ENCODE measurements at places on chromosomes 5 and 9.

GRCh38 chr9:127065592-127065991, 56.8 kb downstream of the ANGPTL2 start:
- no peak for DNase-seq

GRCh38 chr9:14585730-14586473, 107.3 kb downstream of the ZDHHC21 start:
- peak; percentile 56 for DNase-seq

DNA sequence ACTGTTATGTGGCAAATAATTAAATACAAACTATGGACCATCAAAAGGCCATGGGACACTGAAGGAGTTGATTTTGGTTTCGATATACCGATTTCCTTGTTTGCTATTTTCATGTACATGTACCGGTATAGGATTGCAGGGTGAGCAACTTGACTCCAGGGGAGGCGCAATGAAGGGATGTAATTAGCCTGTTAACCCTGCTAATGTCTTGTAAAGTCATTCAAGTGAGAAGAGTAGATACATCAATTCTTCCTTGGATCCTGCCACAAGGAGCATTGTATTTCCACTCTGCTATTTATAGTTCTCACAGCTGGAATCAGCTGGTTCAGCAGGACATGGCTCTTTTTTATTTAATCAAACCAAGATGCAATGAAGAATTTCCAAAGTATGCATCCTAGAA, 102.0 kb downstream of the STK32A start:
- DNase-seq = no peak

DNA sequence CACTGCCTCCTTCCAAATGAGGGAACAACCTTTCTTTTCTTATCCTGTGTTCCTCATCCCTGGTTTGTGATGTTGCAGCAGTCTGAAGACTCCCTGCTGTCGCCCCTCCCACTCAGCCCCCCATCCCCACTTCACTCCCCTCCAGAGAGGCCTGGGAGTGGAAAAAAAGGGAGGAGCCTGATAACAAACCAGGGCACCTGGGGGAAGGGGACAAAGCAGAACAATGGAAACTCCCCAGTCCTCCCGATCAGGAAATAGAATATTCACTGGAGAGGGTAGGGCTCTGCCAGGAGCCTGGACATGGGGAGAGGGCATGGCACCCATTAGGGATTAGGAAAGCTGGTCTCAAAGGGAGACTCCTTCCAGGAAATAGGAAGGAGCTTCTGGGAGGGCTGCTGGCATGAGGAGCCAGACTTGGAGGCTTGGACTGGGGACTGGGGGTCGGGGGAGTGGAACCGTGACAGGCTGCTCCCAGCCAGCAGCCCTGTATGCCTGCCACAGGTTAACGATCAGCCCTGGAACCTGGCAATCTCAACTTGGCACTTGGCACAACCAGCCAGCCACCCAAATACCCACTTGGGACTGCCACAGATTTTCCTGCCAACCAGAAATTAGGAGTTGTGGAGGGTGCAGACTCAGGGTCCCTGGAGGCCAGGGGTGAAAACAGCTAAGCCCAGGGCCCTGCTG, 20.0 kb downstream of the PCDH1 start:
- no peak for DNase-seq

GRCh38 chr5:19406576-19407365, 581.2 kb downstream of the CDH18 start:
- DNase-seq = no peak

DNA sequence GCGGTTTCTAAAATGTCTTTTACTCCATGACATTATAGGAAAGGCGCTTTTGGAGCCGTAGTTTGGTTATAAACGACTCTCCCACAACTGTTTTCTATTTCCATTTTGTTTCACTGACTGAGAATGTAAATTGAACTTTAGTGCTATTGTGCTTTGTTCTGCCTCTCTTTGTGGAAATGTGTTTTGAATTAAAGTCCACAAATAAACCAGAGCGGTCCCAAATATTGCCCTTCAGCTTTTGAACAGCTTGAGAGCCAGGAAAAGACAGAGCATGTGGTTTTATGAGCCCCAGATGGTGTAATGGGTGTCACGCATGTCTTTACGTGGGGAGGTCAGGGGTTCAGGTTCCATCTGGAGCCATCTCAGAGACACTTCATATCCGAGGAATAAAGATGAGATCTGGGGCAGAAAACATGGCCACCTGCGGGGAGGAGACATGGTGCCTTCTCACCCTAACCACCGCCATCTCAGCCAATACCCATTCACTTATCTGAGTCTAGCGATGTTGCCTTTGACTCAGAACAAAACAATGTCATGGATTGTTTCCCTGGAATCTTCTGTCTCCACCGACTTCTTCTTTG, 42.5 kb upstream of the ROR2 start:
- DNase-seq = no peak

GRCh38 chr5:119329666-119330065, 26.2 kb upstream of the TNFAIP8 start:
- no peak for DNase-seq

DNA sequence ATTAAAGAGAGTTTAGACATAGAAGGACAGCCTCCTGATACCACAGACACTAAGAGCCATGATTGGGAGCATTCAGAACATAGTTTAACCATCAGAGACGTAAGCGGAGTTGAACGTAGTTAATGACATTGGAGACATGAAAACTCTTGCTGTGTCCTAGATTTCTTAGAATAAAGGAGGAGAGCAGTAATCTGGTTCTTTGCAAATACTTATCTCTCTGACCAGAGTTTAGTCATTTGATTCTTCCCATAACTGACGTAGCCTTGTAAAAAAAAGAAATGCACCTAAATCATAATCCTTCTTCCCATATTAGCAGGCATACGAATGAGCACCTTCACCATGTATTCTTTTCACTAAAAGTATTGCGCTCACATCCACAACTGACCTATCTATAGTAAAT, 433.3 kb upstream of the SMC2 start:
- DNase-seq = no peak

- DNase-seq = no peak
Measured at GRCh38 chr5:124466011-124466410, 280.4 kb downstream of the ZNF608 start.

- no peak for DNase-seq
Measured at GRCh38 chr9:93248386-93249040, 64.6 kb downstream of the WNK2 start.

DNA sequence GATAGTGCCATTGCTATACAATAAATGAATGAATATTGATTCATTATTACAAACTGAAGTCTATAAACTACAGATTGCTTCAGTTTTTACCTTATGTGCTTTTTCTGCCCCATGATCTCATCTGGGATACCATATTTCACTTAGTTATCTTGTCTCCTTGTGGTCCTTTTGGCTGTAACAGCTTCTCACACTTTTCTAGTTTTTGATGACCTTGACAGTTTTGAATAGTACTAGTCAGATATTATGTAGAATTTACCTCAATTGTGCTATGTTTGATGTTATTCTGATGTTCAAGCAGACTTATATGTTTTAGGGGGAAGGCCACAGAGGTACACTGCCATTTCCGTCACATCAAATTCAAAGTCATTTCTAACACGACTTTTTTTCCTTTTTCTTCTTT, 2364.3 kb upstream of the ACO1 start:
- DNase-seq = no peak

DNA sequence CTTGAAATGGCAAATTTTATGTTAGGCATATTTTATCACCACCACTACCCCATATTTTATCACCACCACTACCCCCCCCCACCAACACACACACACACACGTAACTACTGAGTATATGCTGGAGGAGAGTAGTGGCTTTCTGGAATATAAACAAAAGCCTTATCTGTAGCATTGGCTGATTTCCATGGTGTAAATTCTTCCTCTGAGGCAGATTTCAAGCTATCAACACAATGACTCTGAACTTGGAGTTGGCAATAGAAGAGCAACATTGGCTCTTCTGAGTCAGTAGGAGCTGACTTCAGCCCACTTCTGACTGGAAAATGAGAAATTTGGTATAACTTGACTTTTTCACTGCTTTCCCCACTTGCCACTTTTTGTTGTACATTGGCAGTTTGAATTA, 143.0 kb downstream of the CAVIN4 start:
- DNase-seq = no peak

GRCh38 chr9:18699764-18700163, 225.8 kb downstream of the ADAMTSL1 start:
- DNase-seq = no peak

- no peak for DNase-seq
Measured at GRCh38 chr5:138354387-138354786, 1.9 kb downstream of the KDM3B start.

DNA sequence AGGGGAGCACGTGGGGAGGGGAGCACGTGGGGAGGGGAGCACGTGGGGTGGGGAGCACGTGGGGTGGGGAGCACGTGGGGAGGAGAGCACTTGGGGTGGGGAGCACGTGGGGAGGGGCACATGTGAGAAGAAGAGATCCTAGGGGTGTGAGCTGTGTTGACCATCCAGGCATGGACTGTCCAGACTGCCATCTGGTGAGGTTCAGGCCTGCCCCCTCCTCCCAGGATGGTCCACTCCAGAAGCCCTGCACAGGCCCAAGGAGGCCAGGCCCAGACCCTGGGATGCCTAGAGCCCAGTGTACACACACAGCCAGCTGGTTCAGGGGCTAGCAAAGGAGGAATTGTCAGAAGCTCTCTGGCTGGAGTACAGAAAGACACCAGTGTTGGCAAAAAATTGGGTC, 2.3 kb downstream of the SNAPC4 start:
- no peak for DNase-seq

- peak; percentile 73 for DNase-seq
Measured at GRCh38 chr9:131668439-131669268, 71.2 kb downstream of the RAPGEF1 start.

- DNase-seq = no peak
Measured at GRCh38 chr9:83197591-83197990, 134.6 kb upstream of the RASEF start.

DNA sequence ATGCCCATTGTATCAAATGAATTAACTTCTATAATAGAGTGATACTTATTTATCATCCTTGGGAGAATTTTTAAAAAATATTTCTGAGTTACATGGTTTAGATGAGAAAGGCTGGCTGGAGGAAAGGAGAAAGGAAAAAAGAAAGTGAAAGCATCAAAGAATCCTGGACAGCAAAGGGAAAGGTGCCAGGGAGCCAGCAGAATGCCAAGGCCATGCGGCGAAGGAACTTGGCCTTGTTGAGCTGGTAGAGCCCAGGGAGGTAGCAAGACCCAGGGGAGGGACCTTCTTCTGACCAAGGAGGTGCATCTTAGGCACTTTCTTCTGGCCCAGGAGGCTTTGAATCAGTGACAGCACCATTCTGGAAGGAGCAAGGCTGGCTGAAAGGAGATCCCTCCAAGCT, 240.5 kb downstream of the ENC1 start:
- no peak for DNase-seq

- no peak for DNase-seq
Measured at GRCh38 chr9:112479221-112479620, 7.4 kb upstream of the KIAA1958 start.

DNA sequence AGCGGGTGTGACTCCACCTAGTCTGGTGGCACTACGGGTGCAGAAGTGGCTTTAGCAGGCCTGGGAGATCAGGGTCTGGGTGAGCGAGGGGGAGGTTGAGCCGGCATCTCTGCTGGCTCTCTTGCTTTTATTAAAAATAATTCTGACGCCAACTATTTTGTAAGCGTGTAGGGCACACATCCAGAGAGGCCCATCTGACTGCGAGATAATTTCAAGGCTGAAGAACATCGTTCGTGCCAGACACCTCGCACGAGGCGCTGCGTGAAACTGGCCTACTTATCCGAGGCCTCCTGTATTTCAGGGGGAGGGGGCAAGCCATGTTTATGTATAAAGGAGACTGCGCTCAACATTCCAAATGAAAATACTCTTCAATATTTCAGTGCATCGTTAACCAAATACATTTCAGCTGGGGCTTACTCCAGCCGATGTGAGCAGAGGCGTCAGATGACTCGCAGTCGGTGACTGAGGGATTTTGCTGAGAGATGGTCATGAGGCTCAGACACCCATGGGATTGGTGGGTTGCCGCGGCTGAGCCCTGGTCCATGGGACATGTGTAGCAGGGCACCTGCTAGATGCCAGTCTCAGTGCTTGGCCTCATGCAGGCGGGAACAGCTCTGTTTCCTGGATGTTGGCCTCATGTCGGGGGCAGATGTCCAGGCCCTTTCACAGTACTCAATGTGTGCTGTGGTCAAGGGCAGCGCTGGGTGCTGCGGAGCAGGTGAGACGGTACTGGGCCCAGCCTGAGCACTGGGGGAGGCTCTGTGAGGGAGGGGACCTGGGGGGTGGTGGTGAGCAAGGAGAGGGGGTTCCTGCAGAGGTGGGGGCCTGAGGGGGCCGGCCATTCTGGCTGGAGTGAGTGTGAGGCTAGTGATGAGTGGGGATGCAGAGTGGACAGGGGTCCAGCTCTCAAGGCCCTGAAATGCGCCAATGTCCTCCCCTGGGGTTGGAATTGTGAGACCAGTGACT, 201.5 kb downstream of the DAB2IP start:
- no peak for DNase-seq

DNA sequence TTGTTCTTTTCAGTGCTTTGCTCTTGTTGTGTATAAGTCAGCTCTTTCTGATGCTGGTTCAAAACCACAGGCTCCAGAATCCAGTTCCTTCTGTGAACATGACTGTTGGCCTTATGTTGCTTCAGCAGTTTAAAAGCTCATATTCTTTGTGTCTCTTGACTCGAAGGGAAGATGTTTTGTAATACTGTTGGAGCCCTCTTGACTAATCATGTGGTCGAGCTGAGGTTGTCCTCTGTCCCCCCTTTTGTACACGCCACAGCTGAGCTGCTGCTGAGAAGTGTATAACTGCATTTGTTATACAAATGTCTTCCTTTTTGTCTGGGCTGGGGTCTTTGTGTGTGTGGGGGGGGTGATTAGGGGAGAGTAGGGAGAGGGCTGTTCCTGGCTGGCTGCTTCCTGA, 35.8 kb downstream of the SLC36A1 start:
- no peak for DNase-seq

- no peak for DNase-seq
Measured at GRCh38 chr9:92535940-92536850, at the start of gene ECM2. ECM2 (minus strand) TSS chr9:92535990; CDS start chr9:92522866, 13,124 bp downstream.

- no peak for DNase-seq
Measured at GRCh38 chr5:15799014-15799413, 299.0 kb downstream of the FBXL7 start.

DNA sequence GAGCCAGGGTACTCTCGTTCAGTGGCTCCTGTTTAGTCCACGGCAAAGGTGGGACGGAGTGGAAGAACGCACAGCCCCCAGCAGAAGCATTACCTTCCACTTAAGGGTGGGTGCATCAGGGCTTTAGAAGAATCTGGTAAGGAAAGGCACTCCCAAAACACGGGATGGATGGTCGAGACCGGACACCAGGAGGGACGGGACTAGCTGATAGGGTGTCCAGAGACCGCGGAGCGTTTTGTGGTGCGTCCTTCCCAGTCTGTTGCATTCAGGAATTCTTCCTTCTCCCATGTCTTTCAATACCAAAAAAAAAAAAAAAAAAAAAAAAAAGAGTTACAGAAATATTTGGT, 545 bp upstream of the CTSV start:
- peak; percentile 22 for DNase-seq

- DNase-seq = no peak
Measured at GRCh38 chr5:173835131-173835530, 53.0 kb upstream of the CPEB4 start.

Measured in GM10248 (cell line).